Endodermal cell (in vitro differentiated cells): ENCODE measurements at places on chromosomes 5 and 9. TPM values are rescaled to one million over a fixed set of nuclear protein-coding genes. Genes with fewer than 3 reads are reported as not detected.

DNA sequence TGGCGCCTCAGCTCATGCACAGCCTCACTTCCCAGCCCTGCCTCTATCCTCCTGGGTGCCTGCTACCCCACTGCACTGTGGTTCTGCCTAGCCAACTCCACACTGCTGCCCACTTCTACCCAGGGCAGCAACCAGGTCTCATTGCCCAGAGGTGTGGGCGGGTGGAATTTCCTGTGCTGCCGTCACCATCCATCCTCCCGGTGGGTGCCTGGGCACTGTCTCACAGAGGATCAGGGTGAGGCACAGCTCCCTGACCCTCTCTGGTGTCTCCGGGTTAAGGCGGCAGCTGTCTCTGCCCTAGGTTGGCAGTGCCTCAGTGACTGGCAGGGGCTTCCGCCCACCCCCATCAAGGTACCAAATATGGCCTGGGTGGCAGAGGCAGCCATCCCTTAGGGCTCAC lies 4.3 kb upstream of the MTMR12 start:
- no peaks in the 10 kb centered on the region for H3K27me3 ChIP-seq
- no peak for DNase-seq
- no peaks in the 10 kb centered on the region for H3K36me3 ChIP-seq
- no peaks in the 10 kb centered on the region for H3K4me1 ChIP-seq

- H3K4me3 ChIP-seq, result no peak overlapping the region
- no peak for DNase-seq
- peaks cover 15% of the 10 kb centered on the region for H3K4me1 ChIP-seq
- H3K36me3 ChIP-seq, result peaks cover 72% of the 10 kb centered on the region
- H3K27me3 ChIP-seq, result no peaks in the 10 kb centered on the region
- no peak overlapping the region for H3K27ac ChIP-seq
Observed at GRCh38 chr9:37936965-37937364, 33.0 kb upstream of the SLC25A51 start.

DNA sequence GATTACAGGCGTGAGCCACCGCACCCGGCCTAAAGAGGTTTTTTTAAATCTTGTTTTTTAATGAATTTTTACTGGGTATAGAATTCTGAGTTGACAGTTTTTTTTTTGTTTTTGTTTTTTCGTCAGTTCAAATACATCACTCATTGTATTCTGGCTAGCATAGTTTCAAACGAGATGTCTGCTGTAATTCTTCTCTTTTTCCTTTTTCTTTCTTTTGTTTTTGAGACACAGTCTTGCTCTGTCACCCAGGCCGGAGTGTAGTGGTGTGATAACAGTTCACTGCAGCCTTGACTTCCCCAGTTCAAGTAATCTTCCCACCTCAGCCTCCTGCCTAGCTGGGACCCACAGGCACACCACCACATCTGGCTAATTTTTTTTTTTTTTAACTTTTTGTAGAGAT lies 2.2 kb upstream of the PRRT1B start:
- no peaks in the 10 kb centered on the region for H3K4me1 ChIP-seq
- DNase-seq, result no peak
- H3K36me3 ChIP-seq, result no peaks in the 10 kb centered on the region
- H3K27me3 ChIP-seq, result no peaks in the 10 kb centered on the region
- no peak overlapping the region for H3K4me3 ChIP-seq
- H3K27ac ChIP-seq, result no peak overlapping the region

GRCh38 chr9:87545858-87546257 lies 48.2 kb downstream of the DAPK1 start:
- H3K4me3 ChIP-seq, result no peak overlapping the region
- peaks cover 40% of the 10 kb centered on the region for H3K36me3 ChIP-seq
- H3K27ac ChIP-seq, result no peak overlapping the region

DNA sequence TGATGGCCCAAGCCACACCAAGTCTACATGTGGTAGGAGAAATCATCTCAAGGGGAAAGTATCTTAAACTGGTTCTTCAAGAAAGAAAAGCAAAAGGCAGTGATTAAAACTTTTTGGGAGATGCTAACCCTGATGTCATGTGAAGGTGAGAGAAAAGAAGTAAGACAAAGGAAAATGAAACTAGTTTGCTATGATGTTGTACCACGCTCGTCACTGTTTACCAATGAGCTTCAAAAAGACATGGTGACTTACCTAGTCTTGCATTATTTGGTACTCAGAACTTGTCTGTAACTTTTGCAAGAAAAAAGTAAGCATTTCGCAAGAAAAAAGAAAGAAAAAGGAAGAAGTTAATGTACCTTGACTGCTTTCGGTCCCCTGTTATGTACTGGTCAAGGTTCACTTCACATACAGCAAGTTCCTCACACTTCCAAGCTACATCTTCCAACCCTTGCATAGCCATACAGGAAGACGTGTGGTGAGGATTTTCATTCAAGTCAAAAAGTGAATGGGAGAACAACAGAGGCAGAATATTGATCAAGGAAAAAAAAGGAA lies 739.3 kb downstream of the NR2F1-AS1 start:
- H3K27ac ChIP-seq, result no peak overlapping the region
- H3K4me3 ChIP-seq, result no peak overlapping the region
- H3K4me1 ChIP-seq, result no peaks in the 10 kb centered on the region
- H3K27me3 ChIP-seq, result no peaks in the 10 kb centered on the region
- H3K36me3 ChIP-seq, result no peaks in the 10 kb centered on the region
- DNase-seq, result no peak

DNA sequence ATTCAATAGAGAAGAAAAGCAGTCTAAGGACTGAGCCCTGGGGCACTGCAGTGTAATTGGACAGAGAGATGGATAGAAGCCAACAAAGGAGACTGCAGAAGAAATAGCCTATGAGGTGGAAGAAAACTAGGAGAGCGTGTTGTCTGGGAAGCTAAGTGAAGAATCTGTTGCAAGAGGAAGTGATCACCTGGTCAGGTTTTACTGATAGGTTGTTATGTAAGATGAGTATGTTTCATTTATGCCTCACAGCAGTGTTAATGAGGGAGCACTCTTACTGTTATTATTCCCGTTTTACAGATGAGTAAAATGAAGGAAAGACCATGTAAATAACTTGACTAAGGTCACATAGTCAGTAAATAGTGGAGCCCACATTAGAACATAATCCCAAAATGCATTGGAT lies 80.0 kb upstream of the GRHPR start:
- H3K4me1 ChIP-seq, result no peaks in the 10 kb centered on the region
- H3K27ac ChIP-seq, result no peak overlapping the region
- no peaks in the 10 kb centered on the region for H3K36me3 ChIP-seq
- no peak overlapping the region for H3K4me3 ChIP-seq

- no peak overlapping the region for H3K4me3 ChIP-seq
- peaks cover 87% of the 10 kb centered on the region for H3K36me3 ChIP-seq
- no peaks in the 10 kb centered on the region for H3K27me3 ChIP-seq
- H3K27ac ChIP-seq, result no peak overlapping the region
- H3K4me1 ChIP-seq, result no peaks in the 10 kb centered on the region
Observed at GRCh38 chr5:37060030-37060429, 183.5 kb downstream of the NIPBL start.

- H3K27me3 ChIP-seq, result no peaks in the 10 kb centered on the region
- no peak overlapping the region for H3K27ac ChIP-seq
Observed at GRCh38 chr5:136814619-136815378, 449.5 kb upstream of the TRPC7 start.

DNA sequence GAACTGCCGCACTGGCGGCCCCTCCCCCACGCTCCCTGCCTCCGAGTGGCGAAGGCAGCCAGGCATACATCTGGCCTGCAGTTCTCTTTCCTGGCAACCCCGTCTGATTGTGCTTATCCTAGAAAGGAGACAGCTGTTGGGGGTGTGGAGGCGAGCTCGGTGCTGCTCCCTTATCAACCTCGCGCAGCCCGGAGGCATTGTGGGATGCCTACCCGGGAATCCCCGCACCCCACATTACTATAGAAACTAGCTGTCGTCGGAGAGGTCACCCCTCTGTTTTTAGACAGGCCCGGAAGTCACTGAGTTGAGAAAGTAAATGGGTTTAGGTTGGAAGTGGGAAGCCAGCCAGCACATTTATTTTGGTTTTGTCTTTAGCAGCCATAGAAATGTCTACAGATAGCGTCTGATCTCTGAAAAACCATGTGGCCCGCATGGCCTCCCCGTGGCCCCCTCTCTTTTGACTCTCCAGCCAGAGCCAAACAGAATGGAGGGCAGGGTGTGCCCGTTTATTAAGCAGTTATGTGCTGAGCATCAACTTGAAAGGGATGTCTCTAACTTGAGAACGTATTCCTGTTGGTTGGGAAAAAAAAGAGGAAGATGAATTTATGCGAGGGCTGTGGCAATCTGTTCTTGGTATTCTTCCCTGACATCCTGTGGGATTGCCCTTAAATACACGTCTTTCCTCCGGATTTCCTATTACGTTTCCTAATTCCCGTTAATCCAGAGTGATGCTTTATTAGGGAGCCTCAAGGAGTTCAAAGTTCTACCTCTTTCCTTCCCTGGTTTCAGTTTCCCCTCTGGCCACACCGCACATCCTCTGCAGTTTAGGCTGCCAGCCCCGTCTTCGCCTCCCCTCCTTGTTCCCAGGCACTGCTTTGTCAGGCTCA lies 3.9 kb downstream of the STC2 start:
- peaks cover 51% of the 10 kb centered on the region for H3K27me3 ChIP-seq
- no peak overlapping the region for H3K27ac ChIP-seq
- DNase-seq, result peak; percentile 52
- H3K4me1 ChIP-seq, result no peaks in the 10 kb centered on the region

- H3K4me3 ChIP-seq, result no peak overlapping the region
- no peak overlapping the region for H3K27ac ChIP-seq
- DNase-seq, result no peak
Observed at GRCh38 chr9:26535151-26535550, 357.5 kb downstream of the CAAP1 start.

- no peak overlapping the region for H3K27ac ChIP-seq
- peak; percentile 59 for DNase-seq
- H3K4me3 ChIP-seq, result peak overlapping the region; percentile 91
Observed at GRCh38 chr9:96619124-96619465, 548 bp downstream of the CDC14B start.

DNA sequence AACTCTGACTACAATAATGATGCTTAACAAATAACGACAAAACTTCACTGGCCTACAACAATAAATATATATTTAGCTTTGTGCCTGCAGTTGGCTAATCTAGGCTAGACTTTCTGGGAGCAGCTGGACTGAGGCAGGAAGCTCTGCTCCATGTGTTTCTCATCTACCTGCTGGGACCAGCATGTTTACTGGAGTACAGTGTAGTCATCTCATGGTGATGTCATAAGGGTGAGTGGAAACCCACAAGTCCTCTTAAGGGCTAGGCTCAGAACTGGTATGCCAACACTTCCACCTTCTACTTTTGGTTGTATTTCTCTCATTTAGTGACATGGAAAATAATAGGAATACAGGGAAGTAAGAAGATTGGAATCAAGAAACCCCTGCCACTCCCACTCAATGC lies 85.7 kb upstream of the NIPBL start:
- no peaks in the 10 kb centered on the region for H3K36me3 ChIP-seq
- no peaks in the 10 kb centered on the region for H3K4me1 ChIP-seq
- no peaks in the 10 kb centered on the region for H3K27me3 ChIP-seq
- no peak overlapping the region for H3K27ac ChIP-seq
- DNase-seq, result no peak

GRCh38 chr9:38638881-38639576 lies 18.6 kb upstream of the ANKRD18A start:
- no peak overlapping the region for H3K4me3 ChIP-seq
- no peak for DNase-seq
- no peaks in the 10 kb centered on the region for H3K36me3 ChIP-seq

- H3K4me1 ChIP-seq, result peaks cover 13% of the 10 kb centered on the region
- DNase-seq, result peak; percentile 73
- H3K27me3 ChIP-seq, result no peaks in the 10 kb centered on the region
- peak overlapping the region; percentile 33 for H3K27ac ChIP-seq
- peaks cover 27% of the 10 kb centered on the region for H3K36me3 ChIP-seq
- peak overlapping the region; percentile 27 for H3K4me3 ChIP-seq
Observed at GRCh38 chr9:128558431-128559310, 6.3 kb downstream of the SPTAN1 start.

DNA sequence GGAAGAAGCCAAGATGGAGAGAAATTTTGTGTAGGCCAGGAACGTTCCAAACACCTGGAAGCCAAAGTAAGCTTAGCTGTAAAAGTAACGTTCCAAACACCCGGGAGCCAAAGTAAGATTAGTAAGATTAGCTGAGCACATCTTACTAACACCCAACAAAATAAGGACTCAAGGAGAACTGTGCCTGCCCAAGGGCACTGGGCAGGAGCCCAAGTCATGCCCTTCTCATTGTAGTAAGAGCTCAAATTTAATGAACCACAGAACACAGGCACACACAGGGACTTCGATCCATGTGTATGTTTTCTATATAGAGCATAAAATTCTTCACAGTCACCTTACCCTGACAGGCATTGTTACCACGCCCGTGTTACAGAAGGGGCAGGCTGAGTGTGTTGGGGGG lies 36.1 kb upstream of the NXNL2 start:
- no peaks in the 10 kb centered on the region for H3K4me1 ChIP-seq
- no peaks in the 10 kb centered on the region for H3K27me3 ChIP-seq
- H3K27ac ChIP-seq, result no peak overlapping the region
- no peak overlapping the region for H3K4me3 ChIP-seq
- no peak for DNase-seq

DNA sequence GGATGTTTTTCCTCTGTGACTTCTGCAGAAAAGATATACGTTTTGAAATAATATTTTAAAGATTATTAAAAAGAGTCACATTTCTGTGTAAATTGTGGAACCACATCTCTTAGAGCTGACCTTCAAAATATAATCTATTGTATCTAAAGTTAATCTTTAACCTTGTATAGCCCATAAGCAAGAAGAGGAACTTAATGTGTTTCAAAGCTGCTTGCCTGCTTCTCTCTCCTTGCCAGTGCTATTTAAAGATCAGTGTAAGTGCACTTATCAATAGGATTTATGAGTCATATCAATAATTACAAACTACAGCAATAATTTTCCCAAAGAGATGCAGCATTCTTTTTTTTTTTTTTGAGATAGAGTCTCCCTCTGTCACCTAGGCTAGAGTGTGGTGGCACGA lies 29.4 kb upstream of the GDA start:
- no peaks in the 10 kb centered on the region for H3K36me3 ChIP-seq
- no peak overlapping the region for H3K4me3 ChIP-seq
- no peaks in the 10 kb centered on the region for H3K27me3 ChIP-seq
- DNase-seq, result no peak

GRCh38 chr9:105246656-105247173 lies 2.3 kb downstream of the SLC44A1 start:
- no peaks in the 10 kb centered on the region for H3K27me3 ChIP-seq
- no peak for DNase-seq
- peak overlapping the region; percentile 91 for H3K4me3 ChIP-seq
- H3K27ac ChIP-seq, result no peak overlapping the region

Gene MAN2A1
- 55.6 and 62.1 TPM in 2 replicates for total RNA-seq

Gene F12
- 0.88 and 0.95 TPM in 2 replicates for total RNA-seq

Gene PCDHGA5
- 0.51 to 0.63 TPM (median 0.59 TPM) in 3 replicates for total RNA-seq

Gene LRRC19
- not detected in 3 replicates for total RNA-seq

Gene JAKMIP2
- total RNA-seq, result 6.9 and 7.1 TPM in 2 replicates
